Epithelial cell of esophagus (primary cell): ENCODE measurements at places on chromosomes 1 and 21.

DNA sequence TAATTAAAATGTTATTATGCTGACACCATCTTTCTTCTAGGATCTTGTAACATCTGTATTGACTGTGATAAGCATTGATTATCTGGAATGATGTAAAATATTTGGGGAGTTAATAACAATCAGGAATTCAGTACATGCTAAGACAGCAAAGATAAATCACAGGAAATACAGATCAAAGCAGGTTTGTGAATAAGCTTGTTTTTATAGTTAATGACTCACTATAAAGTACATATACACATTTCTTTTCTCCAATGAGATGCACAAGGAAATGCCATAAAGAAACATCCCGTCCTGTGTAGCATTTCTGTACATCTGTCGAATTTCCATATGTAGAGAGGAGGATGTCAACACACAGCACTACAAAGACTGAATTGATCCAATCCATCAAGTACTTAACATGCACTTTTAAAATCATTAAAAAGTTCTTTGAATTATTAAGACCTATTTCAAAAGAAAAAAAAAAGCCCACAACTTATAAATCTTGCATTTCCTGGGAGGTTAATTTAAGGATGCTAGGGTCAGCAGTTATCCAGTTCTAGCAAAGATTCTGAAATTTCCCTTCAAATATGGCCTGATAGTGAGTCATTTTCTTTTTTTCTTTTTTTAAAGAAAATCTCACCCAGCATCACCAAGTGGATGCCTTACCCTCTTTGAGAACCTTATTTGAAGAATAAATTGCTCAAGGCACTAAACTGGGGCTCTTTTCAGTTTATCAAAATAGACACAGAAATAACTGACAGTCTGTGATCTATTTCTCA lies 243.2 kb upstream of the NR5A2 start:
- DNase-seq: peak; percentile 67

- DNase-seq: peak; percentile 74
Observed at GRCh38 chr1:222370081-222370912, 177.6 kb downstream of the HHIPL2 start.

DNA sequence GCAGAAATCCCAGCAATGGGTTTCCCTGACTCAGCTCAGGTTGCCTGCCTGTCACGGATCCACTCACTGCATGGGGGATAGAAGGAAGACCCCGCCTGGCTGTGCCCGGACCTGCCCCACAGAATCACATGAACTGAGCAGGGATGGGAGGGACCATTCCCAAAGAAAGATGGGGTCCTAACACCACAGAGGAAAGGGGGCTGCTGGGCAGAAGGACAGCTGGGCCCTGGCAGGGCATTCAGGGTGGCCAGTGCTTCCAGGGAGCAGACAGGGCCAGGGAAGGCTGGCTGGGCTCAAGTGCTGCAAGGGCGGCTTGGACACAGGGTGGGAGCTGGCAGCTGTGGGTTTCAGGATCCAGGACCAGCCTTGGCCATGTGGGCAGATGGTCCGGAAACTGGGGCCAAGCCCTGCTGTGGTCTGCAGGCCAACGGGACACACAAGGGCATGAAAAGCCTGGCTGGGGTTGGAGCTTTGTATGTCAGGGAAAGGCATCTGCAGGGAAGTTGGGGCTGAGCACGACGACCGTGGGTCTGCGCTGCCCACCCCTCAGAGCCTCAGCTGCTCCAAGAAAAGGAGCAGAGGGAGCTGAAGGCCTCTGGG lies 723.9 kb downstream of the PTPRU start:
- DNase-seq: no peak

- peak; percentile 42 for DNase-seq
Observed at GRCh38 chr1:201916649-201917249, 28.1 kb downstream of the SHISA4 start.

DNA sequence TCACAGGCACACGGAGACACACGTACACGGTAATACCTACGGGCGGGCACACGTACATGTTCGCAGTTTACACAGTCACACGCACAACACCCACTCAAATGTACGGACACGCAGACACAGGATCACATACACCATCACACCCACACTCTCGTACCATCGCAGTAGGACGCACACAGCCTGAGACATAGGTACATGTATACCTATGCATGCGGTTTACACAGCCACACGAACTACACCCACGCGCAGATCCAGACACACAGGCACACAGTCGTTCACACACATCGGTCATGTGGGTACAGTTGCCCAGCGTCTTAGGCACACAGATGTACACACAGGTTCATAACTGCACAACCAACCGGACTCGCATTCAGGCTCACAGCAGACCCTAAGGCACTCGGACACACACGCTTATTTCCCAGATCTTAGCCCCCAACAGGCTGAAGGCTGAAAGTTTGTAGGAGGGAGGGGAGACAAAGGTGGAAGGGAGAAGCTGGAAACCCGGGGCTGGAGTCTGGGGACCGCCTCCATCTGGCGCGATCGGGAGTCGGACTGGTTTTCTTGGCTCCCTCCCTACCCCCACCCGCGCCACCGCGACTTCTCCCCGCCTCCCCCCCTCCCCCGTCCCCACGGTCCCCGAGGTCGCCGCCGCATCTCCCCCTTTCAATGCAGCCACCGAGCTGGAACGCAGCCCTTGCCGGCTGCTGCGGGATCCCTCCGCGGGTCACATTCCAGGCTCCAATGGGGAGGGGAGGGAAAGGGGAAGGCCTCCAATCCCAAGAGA lies 51.9 kb upstream of the SYNC start:
- peak; percentile 61 for DNase-seq

DNA sequence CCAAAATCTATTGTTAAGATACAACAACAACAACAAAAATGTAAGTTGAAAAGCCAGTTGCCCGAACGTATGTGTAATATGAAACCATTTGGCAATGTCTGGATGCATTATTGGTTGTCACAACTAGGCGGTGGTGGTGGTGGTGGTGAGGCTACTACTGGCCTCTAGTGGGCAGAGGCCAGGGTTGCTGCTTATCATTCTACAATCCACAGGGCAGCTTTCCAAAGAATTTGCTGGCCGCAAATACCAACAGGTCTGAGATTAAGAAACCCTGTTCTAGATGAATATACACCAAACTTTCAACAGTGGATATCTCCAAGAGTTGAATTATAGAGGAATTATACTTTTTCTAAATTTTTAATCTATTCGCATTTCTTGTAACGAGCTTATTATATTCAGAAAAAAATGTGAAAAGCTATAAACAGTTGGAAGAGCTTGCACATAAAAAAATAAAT lies 26.8 kb upstream of the ZNF697 start:
- DNase-seq: peak; percentile 93

DNA sequence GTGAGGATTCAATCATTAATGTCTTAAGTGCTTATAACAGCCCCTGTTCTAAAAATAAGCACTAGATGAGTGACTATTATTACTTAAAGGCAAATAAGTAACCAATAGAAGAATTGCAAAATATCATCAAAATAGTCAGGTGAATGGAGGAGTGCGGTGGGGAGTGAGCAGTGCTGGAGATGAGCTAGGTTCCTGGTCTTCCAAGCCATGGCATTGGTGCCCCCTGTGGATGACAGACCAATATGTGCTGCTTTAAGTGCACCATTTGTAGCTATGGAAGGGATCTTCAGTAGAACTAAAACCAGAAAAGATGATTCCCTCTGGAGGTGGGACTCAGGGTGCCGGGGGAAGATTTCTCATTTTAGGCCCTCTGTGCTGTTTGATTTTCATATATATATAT lies 46.1 kb upstream of the SLC30A1 start:
- peak; percentile 63 for DNase-seq

DNA sequence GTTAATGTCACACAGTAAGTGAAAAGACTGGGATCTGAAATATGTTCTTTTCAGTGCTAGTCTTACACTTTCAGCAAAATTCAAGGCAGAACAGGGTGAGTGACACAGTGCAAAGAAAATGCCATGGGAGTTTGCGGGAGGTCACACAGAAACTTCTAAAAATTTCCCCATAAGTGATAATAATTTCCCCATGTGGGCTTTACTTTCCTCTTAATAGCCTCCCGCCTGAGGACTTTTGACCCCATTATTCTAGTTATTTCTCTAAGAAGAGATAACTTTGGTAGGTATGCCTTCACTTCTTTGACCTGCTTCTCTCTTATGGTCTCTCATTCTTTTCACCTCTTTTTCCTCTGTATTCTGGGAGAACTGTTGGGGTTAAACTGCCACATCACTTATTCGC lies 8.1 kb upstream of the DNAH14 start:
- DNase-seq: no peak

DNA sequence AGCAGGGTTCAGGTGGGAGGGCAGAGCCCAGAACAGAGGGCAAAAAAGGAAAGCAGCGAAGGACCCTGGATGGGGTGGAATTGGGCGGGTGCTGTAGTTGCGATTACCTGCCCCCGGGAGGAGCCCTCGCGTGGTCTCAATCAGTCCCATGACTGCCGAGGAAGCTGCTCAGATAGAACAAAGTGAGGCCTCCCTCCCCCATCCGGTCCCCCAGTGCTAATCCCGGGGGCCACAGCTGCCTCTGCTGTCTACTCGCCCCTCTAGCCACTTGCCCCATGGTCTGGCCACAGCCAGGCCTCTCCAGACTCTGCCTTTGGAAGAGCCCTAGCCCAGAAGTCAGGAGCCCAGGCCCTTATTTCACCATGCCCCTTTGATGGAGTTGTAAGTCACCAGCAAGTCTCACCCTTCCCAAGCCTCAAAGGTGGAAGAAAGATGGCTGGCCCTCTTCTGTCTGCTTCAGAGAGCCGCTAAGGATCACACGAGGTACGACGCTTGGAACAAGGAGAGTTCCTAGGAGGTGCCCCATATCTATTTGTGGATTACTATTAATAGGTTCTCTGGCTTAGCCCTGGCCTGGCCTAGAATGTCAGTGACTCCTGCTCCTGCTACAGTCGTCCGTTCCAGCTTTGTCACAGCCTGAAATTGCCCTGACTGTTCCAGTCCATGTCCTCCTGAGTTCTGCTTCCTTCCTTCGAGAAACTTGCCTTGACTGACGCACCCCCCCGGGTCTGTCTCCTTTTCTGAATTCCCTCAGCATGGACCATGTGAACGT lies 16.4 kb downstream of the ECHDC2 start:
- DNase-seq: peak; percentile 13

DNA sequence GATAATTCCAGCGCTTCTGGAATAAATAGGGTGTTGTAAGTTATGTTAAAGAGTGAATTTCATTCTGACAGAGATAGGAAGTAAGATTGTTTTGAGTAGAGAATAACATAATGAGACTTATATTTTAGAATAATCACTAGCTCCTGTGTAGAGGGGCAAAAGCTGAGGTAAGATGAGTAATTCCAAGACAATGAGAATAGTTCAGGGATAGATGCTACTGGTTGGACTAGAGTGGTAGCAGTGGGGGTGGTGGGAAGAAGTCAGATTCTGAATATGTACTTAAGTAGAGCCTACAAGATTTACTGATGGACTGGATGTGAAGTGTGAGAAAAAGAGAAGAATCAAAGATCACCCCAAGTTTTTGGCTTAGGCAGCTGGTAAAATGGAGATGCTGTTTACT lies 23.3 kb upstream of the MOV10 start:
- DNase-seq: no peak

DNA sequence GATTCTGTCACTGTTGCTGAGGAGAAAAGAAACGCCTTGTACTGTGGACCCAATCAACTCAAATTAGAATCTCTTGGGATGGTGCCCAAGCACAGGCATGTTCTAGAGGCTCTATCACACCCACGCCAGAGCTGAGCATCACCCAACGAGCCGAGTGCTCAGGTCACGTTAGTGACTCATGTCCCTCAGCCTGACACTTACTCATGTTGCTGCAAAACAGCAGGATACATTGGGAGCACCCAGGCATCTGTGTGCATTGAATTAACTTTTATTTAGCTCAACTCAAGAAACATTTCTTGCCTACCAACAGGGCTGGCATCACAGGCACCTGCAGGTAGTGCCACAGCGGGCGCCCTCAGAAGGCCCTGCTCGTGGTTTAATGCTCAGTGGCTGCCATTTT lies 149.8 kb downstream of the ETS2 start:
- DNase-seq: peak; percentile 95

DNA sequence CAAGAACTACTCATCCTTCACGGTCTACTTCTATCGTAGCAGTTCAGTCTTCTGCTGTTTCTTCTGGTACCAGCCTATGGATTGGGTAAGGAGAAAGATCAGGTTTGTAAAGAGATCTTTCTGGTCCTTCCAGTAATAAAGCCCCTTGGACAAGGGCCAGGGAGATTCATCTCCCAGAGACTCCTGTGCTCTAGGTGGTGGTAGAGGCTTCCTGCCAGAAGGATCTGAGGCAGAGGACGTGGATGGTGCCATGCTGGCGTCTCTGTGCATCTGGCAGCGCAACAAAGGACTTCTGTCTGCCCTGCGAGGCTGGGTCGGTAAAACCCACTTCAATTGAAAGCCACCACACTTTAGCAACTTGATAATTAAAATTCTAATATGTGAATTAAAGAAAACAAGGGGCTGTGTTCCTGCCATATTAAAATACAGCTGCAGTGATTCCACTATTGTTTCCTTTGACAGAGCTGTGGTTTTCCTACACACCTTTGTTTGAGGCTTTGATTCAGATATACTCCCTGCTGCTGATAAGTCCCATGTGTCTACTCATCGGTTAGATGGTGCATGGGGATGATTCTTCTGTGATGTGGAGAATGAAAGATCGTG lies 73.6 kb downstream of the ROR1 start:
- peak; percentile 80 for DNase-seq

GRCh38 chr1:1926886-1927660 lies 8.0 kb upstream of the TMEM52 start:
- no peak for DNase-seq

DNA sequence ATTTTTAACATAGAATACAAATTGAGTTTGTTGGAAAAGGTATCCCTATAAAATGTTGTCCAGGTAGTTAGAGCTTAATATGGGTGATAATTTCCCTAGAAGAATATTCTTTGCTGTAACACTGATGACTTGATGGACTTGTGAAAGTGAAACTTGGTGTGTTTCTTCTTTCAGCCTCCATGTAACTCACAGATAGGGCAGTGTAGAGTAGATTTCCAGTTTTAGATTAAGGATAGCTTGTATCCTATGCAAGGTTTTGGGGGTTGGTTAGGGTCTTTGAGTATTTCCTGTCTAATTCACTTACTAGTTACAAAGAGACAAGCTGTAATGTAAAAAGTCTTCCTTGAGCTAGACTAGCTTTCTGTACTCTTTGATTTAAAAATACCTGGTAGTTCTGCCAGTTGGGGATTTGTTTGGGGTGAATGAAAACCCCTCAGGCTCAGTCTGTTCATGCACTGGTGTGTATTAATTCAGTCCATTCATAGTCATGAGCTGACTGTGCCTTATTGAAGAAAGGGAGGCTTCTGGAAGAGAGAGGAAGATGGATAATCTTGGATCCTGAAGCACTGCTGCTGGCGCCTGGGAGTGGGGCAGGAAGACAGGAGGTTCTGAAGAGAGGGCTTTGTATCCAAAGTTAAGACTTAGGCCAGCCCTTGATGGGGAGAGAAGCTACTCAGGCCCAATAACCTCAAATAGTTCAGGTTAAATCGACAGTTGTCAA lies 83.6 kb downstream of the CAMTA1 start:
- DNase-seq: peak; percentile 42

DNA sequence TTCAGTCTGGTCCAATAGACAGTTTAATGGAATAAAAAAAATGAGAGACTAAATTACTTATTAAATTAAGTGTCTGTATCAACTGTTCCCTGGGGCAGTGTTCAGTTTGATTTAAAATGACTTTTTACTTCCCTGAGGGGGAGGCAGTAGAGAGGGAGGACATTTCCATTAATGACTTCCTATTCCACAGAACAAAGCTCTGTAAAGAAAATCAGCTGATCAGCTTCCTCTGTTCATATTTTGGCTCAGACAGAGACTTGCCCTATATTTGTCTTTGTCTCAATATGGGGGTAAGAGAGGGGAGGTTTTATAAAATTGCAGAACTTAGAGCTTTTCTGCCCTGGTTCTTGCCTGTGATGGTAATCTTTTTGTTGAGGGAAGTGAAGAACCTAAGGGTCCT lies 8.4 kb downstream of the CFAP126 start:
- no peak for DNase-seq
